ENCODE measurements at places on chromosomes 2 and 18. TPM values are rescaled to one million over a fixed set of nuclear protein-coding genes. Genes with fewer than 3 reads are reported as not detected.

TMEM214 gene
- 18.4 TPM for total RNA-seq

IL37 gene
- not detected for total RNA-seq

SPTBN1 gene
- total RNA-seq: 432 TPM

ZNF532 gene
- 28.3 TPM for total RNA-seq

IGFBP5 gene
- total RNA-seq: 52.9 TPM

TMSB10 gene
- 9,836 TPM for total RNA-seq

CCDC148 gene
- 0.18 TPM for total RNA-seq

GATA6 gene
- total RNA-seq: 15.4 TPM

PJVK gene
- total RNA-seq: 0.66 TPM

HRH4 gene
- not detected for total RNA-seq

GREB1 gene
- total RNA-seq: 0.09 TPM

DNAH6 gene
- under 0.01 TPM for total RNA-seq

Measured in endothelial cell of coronary artery (primary cell).